ENCODE measurements at places on chromosomes 11 and 22.

GRCh38 chr11:18277565-18278271 lies 11.7 kb downstream of the SAA1 start:
- DNase-seq: no peak

DNA sequence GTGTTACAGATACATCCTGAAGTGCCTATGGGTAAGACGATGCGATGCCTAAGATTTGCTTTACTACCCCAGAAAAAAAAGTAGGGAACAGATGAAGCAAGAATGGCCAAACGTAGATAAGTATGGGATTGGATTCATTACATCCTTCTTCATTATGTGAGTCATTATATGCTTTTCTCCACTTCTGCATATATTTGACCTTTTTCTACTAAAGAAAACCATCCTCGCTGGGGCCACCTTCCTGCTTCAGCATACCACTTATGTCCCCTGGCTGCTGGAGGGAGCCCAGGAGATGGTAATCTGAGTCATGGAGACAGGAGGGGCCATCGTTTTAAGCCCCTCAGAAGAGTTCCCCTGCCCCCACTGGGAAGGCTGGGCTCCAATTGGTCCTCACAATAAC lies 14.4 kb upstream of the KLHL35 start:
- no peak for DNase-seq

DNA sequence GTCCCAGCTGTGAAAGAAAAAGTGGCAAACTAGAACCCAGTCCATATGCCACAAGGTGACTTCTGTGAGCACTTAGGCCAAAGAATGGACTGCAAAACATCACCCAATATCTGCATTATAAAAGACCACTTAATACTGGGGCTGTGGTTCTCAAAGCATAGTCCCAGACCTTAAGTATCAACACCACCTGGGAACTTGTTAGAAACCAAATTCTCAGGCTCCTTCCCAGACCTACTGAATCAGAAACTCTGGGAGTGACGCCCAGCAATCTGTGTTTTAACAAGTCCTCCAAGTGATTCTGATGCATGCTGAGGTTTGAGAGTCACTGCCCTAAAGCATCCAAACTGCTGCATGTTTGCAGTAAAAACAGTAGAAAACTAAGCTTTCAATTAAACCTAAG lies 81.3 kb downstream of the SERGEF start:
- DNase-seq: no peak

GRCh38 chr22:25120761-25121212 lies 78.9 kb upstream of the CRYBB3 start:
- DNase-seq: no peak

DNA sequence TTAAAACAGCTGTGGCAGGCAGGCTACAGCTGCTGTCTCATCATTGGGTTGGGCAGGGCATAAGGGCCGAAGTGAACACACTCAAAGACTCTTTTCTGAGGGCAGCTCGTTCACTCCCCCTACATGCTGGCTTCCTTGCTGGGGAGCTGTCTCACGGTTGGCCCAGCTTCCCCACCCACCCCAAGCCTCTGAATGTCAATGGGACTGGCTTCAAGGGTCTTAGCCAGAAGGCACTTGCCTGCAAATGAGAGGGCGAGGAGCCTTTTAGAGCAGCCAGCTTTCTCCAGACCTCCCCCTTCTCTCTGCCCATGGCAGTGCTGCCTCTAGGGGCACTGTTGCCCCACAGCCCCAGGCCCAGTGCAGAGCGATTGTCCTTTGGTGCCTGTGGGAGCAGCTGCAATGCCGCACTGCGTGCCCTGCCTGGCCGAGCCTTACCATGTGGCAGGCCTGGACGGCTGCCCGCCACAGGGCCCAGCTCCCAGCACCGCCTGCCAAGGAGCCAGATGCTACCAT lies 94.7 kb upstream of the RASSF10 start:
- peak; percentile 22 for DNase-seq

DNA sequence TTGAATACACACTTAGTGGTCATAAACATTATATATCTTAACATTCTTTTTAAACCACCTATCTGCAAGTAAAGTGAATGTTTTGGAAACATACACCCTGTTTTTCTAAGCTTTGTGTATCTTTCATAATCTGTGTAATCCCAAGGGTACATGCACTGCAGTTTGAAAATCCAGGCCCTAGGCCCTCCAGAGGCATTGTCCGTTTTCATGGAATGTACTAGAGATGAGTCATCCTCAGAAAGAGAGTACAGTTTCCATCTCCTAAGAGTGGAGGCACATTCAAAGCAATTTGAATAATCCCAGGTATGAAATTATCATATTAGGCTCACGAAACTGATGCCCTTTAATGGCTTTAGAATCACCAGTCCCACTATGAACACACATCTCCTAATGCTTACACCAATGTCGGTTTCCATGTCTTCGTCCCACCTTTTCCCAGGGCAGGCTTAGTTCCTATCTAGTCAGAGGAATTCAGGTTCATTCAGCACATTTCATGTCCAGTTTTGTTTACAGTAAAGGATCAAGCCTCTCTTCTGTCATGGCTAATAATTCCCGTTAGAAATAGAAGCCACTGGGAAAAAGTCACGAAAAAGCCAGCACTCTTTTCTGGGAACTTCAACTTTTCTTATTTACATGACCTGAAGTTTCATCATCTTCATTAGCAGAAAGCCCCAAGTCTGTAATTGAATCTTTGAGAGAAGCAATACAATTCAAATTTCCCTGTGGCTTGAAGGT lies 39.5 kb upstream of the CD44 start:
- no peak for DNase-seq

GRCh38 chr11:11000579-11001283 lies 142.9 kb upstream of the ZBED5 start:
- no peak for DNase-seq

- peak; percentile 66 for DNase-seq
Measured at GRCh38 chr22:41822317-41823057, 10.4 kb upstream of the SREBF2 start.

DNA sequence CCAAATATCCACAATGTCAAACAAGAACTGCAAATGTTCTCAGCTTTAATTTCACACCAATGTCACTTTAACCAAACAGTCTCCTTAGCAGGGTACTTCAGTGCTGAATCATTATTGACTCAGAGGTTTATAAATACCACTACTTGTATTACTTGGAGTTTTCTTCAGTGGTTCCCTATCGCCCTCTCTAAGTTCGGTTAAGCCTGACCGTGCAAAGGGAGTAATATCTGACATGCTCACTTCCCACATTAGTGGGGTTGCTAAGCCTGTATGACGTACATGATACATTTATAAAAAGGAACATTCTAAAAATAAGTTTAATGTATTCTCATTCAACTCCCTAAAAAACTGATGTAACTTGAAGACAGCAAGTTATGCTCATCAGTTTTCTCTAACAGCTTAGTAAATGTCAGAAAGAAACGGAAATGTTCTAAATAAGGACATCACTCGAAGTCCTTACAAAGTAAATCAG lies 93.1 kb upstream of the ZC3H12C start:
- DNase-seq: peak; percentile 88

DNA sequence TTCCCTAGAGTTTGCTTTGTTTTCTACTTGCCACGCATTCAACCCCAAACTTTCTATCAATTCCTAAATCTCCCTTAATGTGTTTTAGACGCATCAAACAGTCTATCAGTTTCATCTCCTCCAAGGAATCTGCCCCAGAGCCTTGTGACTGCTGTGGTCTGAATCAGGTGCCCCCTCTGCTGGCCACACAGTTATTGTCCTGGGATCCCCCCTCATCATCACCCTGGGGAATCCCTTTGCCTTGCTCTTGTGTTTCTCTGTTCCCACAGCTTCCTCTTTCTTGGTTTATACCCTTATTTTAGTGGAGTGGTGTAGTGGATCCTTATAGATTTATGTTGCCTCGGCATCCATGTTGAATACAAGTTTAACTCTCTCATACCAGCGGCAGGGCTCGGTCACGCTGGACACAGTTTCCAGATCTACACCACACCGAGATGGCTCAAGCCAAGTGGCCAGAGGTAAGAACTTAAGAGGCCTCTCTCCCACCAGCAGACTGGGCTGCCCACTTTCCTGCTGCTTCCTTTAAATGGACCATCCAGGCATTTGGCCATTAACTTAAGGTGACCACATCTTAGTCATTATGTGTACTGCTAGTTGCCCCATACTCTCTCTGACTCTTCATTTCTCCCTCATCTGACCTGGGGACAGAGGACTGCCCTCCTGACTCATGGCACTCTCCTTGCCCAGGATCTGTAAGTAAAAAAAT lies 8.2 kb downstream of the UPB1 start:
- peak; percentile 33 for DNase-seq

GRCh38 chr11:119706887-119707286 lies 22.1 kb downstream of the NECTIN1 start:
- no peak for DNase-seq

DNA sequence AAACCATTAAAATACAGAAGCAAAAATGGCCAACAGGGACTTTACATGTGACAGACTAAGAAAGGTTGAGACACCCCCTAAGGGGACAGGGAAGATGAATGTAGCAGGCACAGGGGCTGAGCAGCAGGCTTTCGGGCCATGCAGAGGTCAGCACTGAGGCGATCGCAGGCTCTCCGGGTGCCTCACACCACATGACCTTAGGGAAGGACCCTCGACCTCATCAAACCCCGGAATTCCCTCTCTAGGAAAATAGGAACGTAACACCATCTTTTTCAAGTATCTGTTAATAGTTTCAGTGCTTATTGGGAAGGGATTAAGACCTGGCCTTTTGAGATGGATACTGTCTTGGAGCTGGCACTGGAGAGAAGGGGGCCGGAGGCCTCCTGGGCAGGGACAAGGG lies 27.4 kb downstream of the OPCML start:
- DNase-seq: no peak

DNA sequence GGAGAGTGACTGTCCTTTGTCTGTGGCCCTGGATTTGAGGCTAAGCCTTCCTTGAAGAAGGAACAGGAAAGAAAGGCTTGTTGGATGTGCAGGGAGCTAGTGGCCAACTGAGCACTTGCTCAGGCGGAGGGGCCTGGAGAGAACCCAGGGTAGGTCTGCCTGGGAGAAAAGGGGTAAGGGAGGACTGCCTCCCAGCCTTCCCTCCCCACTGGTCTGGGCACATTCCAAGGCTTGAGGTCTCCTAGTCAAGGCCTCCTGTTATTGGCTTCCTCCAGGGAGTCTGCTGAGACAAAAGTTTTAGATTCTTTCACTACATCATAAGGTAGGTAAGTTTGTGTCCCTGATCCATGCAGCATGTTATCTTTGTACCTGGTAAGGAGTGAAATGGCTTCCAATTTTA lies 15.2 kb downstream of the KCNQ1OT1 start:
- no peak for DNase-seq

DNA sequence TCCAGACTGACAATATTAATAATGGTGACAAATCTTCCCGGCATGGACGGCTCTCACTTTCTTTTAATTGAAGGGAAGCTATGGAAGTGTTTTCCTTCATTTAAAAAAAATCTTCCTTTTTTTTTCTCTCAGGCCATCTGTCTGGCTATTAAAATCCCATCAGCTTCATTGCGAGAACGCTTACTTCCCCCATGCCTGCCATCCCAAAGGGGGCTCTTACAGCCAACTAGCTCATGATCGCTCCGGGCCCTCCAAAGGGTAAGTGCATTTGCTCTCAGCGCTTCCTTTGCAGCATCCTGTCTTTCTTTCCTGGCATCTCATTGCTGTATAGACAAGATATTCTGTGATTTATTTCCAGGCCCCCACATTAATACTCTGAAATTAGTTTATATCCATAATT lies 20.7 kb downstream of the CACNG2 start:
- DNase-seq: no peak

DNA sequence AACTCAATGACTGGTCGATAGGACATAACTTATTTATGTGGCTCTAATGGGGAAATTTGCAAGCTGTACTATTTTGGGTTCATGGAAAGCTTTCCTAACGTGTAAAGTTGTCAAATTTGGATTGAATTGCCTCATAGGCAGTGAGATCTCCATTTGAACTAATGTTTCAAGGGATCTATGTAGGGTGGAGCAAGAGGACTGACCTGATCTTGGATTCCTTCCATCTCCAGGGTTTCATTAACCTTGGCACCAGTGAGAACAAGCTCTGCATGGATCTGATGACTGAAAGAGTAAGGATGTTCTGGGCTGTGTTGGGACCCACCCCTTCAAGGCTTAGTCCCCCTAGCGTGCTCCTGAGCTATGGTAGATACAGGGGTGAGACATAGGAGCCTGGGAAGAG lies 2.1 kb downstream of the ACCSL start:
- no peak for DNase-seq

DNA sequence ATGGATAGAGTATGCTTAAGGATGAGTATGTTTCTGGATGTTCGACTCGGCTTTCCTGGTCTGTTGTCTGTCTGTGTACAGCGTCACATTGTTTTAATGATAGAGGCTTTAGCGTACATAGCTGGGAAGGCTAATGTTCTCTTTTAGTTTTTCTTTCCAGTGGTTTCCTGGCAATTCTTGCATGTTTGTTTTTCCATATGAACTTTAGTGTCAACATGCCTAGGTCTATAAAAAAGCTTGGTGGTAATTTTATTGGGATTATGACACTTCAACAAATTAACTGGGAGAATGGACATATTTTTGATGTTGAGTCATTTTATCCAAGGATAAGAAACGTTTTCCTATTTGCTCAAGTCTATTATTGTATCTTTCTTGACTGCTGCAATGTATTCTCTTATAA lies 17.6 kb downstream of the F2 start:
- DNase-seq: no peak

GRCh38 chr11:115712296-115712695 lies 208.1 kb upstream of the CADM1 start:
- no peak for DNase-seq

- DNase-seq: peak; percentile 55
Measured at GRCh38 chr11:72821920-72822799, 7.9 kb downstream of the ATG16L2 start.

- DNase-seq: no peak
Measured at GRCh38 chr11:109526931-109527330, 104.9 kb downstream of the C11orf87 start.

Measured in astrocyte of the cerebellum (primary cell).